ENCODE measurements at places on chromosomes 3 and 15. TPM values are rescaled to one million over a fixed set of nuclear protein-coding genes. Genes with fewer than 3 reads are reported as not detected.

DNA sequence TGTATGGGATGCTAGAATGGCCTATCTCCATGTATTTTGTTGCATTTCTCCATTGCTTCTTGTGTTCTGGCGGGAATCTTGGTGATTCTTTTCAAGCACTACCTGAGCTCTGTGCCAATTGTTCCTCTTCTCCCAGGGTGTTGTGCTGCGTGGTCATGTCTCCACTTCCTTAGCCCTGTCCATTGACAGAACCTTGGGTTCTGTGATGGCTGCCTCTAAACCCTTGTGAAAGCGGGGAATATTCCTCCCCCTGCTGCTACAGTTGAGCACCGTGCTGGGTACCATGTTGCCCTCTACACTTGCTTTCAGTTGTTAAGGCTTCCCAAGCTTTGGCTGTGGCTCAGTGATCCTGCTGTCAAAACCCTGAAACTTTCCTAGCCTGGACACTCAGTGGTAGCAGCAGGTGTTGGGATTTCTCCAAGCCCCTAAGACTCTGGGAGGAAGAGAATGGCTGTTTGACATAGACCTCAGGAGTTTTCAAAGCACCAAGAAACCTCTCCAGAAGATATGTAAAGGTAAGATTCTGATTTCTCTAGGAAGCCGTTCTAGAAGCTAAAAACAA lies 69.5 kb downstream of the MBNL1 start:
- no peak for DNase-seq

- peak; percentile 48 for DNase-seq
Observed at GRCh38 chr3:190339130-190339529, 16.9 kb upstream of the CLDN1 start.

DNA sequence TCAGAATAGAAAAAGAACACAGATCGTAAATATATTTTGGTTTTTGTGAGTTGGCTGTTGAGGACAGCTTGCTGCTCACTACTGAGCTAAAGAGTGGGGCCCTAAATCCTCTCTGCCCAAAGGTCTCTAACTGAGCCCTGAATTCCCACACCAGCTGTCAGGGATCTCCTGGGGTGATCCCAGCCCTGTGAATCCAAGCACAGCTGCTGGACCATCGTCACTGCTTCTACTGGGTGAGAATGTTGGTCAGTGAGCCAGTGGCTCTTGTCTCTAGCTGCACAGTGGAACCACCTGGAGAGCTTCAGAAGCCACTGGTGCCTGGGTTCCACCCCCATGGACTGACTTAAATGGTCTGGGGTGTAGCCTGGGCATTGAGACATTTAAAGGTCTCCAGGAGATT lies 90.5 kb upstream of the IL12A start:
- DNase-seq, result peak; percentile 65

- DNase-seq, result no peak
Observed at GRCh38 chr3:65889707-65890099, 149.0 kb downstream of the MAGI1 start.

DNA sequence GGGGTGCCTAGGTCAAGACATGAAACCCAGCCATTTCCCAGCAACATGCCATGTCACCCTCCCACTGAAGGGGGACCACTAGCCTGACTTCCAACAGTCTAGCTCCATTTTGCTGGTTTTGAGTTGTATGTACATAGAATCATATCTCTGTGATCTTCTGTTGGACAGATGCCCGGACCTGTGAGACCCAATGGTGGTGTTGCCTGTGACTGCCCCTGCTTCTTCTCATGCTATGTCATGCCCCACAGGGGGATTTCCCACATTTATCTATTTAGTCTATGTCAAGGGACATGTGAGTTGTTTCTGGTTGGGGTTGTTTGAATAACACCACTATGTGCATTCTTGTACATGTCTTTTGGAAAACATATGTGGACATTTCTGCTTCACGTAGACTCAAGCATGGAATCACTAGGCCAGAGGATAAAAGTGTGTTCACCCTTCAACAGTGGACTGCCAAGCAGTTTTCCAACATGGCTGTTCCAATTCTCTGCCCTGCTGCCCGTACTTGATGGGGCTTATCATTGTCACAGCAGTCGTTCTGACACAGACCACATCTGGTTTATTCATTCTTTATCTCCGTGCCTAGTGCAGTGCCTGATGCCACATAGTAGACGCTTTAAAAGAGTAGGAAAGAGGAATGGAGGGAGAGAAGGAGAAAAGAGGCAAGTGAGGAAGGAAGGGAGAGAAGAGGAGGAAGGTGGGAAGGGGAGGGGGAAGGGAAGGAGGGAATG lies 114.4 kb downstream of the TPRA1 start:
- DNase-seq, result no peak

TTLL13 gene
- total RNA-seq, result under 0.01 TPM

DNA sequence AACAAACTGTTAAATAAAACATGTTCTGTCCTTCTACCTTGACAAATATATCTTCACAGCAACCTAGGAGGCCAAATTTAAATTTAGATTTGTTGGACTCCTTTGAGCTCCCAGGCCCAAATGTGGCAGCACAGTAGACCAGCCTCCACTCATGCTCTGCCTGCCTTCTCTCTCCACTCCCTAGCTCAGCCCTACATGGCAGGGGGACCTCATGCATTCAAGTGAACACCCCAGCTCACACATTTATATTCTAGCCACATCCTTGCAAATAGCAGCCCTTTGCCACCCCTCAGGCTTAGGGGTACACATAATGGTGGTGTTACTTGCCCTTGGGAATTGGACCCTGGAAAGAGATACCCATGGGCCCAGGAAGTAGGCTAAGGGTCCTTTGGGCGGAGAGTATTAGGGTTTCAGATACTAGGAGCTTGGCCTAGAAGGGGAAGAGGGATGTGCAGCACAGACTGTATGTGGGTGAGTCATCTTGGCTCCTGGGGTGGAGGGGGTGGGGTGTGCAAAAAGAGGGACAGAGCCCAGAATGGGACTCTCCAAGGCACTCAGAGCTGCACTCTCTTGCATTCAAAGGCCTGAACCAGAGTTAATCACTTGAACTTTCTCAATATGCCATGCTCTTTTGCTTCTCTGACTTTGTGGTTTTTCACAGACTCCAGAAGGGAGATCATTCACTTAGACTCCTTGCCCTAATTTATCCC lies 268.4 kb upstream of the ROPN1 start:
- peak; percentile 56 for DNase-seq

DNA sequence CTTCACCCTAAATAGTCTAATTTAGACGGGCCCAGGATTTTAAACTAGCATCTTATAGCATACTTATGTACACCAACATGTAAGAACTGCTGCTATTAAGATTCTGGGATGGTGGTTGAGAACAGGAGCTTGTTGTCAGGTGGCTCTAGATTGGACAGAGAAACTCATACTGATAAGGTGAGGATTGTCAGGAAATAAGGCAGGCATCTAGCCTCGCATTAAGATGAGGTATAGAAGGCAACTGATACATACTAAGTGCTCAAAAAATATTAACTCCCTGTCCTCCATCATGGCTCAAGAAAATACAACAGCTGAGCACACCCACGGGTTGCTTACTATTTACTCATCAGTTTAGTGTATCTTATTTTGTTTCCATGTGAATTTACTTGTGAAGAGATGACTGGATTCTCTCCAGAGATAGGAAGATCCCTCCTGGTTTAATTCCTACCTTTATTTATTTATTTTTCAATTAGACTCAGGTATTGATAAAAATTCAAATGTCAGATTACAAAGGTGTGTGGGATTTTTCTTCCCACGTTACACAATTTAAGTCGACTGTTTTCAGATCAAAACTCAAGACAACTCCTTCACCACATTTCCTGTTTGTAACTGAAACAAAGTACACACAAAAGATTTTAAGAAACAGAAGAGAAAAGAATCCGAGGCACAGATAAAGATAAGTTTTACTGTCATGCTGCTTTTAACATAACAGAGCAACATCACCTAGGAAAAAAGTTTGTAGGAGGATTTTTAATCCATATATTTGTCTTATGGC lies at the start of gene TRAT1:
TRAT1 (plus strand) TSS at position 664 of the 775 bp plus-strand sequence. CDS start 142 bp downstream, outside the sequence.
- no peak for DNase-seq

- no peak for DNase-seq
Observed at GRCh38 chr3:71056327-71056726, 527.2 kb downstream of the FOXP1 start.

GOLGA8M gene
- 1.3 TPM for total RNA-seq

CFAP100 gene
- not detected for total RNA-seq

- peak; percentile 11 for DNase-seq
Observed at GRCh38 chr3:123202451-123202850, 708 bp downstream of the SEC22A start.

DNA sequence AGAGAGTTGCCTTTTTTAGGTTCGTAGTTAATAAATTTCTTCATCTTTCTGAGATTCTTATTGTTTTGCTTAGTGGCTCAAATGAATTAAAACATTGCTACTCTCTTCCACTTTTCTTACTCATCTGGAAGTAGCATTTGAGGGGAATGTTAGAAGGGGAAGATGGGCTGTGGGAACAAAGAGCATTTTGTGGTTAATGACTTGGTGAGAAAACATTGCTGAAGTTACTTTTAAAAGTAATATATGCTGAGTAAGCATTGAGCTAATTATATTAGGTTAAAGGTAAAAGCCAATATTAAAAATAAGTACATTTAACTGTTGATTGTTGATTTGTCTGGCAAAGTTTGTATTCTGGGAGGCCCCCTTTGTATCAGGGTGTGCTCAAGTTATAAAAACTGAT lies 5.7 kb downstream of the MORF4L1 start:
- peak; percentile 54 for DNase-seq

GRCh38 chr3:86563400-86563970 lies 427.5 kb downstream of the VGLL3 start:
- DNase-seq, result peak; percentile 22

Data from fibroblast of villous mesenchyme (primary cell).